ENCODE measurements at places on chromosomes 11 and 22.

DNA sequence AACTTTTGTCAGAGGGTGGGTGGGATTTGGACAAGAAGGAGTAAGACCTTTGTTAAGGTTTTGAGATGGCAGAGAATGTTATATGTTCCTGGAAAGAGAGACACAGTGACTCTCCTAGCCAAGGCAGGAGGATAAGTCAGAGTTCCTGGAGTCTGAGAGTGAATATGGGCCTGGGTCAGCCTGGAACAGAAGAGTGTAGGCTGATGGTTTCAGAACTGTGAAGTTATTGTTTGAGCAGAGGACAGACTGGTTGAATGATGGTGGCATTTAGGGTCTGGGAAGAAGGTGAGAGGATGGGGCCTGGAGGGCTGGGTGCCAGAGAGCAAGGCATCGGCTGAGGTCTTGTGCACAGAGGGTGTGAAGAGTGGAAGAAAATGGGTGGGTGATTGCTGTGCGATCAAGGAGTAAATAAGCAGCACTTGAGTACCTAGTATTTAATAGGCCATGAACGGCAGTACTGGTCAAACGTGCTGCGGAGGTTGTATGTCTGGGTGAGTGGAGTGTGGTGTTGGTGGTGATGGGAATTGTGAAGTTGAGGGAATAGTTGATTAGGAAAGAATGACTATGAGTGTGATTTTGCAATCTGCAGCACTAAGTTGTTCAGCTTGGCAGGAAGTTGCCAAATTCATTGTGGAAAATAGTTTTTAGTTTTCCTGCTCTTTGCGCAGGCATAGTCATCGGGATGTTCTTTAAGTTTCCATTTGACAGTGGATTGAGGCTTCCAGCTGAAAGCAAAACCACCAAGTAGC is 1.8 kb downstream of the PANX1 start:
- no peak for DNase-seq

- DNase-seq, result no peak
These were observed 4.6 kb downstream of the OOSP4A start for GRCh38 chr11:59968395-59968783.

GRCh38 chr11:8597182-8597581 is 3.2 kb upstream of the STK33 start:
- DNase-seq, result no peak

DNA sequence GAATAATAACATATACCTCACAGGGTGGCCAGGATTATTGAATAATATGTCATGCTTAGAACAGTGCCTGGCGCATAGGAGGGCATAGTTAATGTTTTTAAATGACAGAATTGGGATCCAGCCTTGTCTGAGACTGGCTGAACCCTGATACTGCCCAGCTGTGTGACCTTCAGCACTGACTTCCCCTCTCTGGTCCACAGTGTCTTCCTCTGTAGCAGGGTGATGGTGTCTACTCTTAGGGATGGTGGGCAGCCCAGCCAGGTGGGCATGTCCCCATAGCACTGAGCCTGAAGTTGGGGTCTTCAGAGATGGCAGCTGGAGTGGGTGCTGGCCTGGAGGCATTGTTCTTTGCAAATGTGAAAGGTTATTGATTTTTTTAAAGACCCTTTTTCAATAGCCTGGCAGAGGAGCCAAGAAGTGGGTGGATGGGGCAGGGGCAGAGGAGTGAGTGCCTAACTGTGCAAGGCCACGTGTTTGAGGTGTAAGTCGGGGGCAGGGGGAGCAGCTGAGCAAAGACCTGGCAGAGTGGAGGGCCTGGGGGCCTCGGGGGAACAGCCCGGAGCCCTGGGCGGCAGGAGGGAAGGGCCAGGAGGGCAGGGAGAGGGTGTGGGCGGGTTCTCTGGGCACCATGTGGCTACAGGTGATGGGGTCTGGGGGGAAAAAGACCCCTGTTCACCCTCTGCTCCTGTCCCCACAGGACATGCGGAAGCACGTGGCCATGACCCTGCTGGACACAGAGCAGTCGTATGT is 29.8 kb upstream of the RELT start:
- no peak for DNase-seq

- no peak for DNase-seq
These were observed 213.8 kb downstream of the DSCAML1 start for GRCh38 chr11:117583063-117583801.

DNA sequence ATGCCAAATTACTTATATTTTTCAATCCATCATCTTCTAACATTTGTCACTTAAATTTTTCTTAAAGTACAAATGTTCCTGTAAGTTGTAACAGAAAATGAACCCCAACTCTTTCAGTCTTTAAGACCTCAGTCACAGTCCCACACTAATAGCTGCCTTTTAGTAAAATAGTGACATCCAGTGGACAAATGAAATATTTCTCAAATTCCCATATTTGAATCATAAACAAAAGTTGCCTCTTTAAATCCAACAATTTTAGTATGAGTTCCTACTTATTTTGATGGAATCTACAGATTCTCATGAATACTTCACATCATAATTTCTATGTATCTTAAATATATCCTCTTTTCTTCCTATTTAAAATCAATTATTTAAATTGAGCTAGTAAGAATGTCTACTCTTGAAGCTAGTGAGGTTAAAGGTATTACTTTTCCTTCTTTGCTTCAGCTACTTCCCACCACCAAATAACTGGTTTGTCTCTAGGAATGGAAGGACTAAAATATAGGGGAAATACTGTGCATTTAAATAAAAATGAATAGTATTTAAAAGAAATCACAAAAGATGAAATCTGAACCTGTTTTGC is 9.2 kb downstream of the LIN7C start:
- DNase-seq, result no peak

DNA sequence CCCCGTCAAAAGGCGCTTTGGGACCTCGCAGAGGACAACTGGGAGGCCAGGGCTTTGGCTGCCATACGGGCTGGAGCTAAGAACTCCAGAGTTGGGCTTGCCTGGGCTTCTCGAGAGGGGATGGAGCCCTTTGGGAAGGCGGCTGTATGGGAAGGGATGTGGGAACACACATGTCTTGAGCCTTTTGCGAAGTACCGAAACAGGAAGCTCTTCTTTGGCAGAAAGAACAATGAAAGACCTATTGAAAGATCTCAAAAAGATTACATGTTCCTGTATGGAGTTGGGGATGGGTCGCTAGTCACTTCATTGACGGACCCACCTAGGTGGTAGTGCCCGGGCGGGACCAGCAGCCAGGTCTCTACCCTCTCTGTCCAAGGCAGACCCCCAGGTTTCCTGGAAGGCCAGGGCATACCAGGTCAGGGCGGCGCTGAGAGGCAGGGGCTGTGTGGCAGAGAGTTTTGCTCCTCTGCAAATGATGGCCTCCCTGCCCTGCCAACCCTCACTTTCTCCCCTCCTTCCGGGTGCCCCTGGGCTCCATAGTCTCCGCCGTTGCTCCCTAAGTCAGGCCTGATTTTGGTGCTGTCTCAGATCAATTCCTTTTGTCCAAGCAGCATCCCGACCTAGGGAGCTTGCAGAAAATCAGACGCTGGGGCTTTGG is 1.0 kb downstream of the ST14 start:
- DNase-seq, result no peak

GRCh38 chr11:126833065-126833464 is 167.5 kb downstream of the KIRREL3 start:
- no peak for DNase-seq

- DNase-seq, result no peak
These were observed 109.4 kb upstream of the OR4B1 start for GRCh38 chr11:48107188-48107704.

DNA sequence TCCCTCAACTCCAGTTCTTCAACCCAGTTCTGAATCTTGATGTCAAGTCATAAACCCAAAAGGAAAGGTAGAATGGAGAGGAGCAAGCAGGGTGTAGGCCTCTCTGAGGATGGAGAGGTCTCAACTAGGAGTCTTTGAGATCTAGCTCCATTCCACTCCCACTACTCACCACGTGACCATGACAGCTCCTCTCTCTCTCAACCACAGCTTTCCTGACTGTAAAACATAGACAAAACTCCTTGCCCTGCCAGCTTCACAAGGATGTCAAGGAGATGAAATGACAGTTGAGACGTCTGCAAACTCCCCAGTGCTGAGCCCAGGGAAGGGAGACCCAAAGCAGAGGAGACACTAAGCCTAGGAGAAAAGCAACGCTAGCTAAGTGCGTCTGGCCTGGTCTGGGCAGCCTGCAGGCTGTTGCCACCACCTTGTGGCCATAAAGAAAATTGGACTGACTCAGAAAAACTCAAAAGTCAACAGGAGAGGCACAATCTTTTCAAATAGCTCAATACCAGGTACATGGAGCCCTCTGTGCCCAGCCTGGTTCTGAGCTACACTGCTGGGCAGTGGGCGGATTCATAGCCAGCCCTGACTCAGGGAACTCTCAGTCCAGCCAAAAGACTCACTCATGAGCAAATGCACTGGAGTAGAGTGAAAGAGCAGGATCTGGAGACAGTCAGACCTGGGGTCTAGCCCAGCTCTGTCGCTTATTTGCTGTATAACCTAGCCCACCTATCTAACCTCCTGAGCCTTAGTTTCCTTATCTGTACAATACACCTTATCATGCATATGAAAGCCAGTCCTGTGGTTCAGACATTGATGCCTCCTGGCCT is 3.4 kb downstream of the CLPB start:
- DNase-seq, result peak; percentile 55

DNA sequence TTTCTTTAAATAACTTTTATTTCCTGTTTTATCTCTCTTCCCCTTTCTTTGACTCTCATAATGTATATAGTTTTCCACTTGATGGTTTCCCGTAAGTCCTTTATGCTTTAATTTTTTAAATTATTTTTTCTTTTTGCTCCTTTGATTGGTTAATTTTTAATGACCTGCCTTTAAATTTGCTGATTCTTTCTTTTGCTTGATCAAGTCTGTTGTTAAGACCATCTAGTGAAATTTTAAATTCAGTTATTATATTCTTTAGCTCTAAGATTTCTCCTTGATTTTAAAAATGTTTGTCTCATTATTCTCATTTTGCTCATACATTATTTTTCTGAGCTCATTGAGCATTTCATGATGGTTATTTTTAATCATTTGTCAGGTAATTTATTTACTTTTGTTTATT is 718.6 kb downstream of the METTL15 start:
- no peak for DNase-seq

GRCh38 chr11:933142-933851 is 7.6 kb downstream of the AP2A2 start:
- no peak for DNase-seq

- no peak for DNase-seq
These were observed 15.5 kb downstream of the FLI1 start for GRCh38 chr11:128709402-128709801.

GRCh38 chr11:98289617-98290263 is 731.0 kb upstream of the CNTN5 start:
- no peak for DNase-seq

- no peak for DNase-seq
These were observed 18.5 kb downstream of the SLC35F2 start for GRCh38 chr11:107840129-107840484.

DNA sequence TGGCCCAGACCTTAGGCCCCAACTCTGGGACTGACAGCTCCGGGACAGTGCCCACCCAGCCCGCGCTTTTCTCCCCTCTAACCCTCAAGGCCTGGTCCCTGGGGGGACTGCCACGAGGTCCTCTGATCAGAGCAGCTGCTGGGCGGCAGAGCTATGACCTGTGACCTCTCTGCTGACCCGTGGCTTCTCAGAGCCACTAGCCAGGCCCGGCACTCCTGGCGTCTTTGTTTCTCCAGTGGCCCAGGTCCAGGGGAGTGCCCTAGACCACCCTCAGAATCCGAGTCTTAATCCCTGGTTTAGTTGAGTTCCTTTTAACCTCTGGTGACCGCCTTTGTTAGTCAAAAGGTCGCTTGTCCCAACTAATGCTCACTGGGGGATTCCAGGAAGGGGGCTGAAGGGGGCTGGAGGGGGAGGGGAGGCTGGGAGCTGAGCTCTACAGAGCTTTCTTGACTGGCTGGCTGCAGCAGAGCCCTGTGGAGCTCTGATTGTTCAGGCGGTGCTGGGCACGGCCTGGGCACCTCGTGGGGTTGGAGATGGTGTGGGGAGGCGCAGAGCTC is 1.2 kb downstream of the FBLN1 start:
- no peak for DNase-seq

- DNase-seq, result peak; percentile 14
These were observed 1.0 kb downstream of the SUN2 start for GRCh38 chr22:38754751-38755154.

DNA sequence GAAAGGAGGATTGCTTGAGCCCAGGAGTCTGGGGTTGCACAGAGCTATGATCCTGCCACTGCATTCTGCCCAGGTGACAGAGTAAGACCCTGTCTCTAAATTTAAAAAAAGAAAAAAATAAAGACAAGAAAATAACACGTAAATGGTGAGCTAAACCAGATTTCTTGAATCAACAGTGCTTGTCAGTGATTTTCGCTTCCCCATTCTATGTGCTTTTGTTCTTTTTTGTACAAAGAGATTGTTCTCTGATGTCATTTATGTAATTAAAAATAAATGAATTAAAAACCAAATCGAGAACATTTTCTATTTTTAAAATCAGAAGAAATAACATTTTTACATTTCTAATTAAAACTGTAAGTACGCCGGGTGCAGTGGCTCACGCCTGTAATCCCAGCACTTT is 19.8 kb upstream of the SLC29A2 start:
- DNase-seq, result no peak

GRCh38 chr22:48941903-48942575 is 885.6 kb downstream of the BRD1 start:
- no peak for DNase-seq

GRCh38 chr11:440065-441042 is 1.5 kb downstream of the ANO9 start:
- DNase-seq, result no peak

DNA sequence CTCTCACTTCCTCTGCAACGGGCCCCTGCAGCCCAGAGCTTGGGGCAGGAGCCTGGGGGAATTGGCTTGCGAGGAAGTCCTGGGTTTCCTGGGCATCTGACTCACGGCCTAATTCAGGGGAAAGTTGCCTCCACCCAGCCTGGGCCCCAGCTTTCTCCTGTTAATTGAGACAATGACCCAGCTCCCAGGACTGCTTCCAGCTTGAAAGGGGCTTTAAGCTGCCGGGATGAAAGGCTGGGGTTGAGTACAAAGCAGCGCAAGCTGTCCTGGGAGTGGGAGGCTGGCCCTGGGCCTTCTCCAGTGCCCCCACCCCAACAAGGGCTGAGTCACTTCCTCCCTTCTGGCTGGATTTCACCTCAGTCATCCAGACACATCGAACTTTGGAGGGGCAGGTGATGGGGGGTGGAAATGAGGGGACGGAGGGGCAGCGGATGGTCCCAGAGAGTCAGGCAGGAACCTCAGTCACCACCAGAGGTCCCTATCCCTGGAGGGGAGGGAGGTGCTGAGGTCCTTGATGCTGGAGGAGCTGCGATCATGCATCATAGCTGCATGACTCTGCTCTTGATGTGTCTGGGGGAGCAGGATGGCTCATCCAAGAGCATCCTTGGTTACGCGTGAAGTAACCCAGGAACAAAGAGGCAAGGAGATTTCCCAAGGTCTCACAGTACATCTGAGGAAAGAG is 30.1 kb upstream of the OAF start:
- no peak for DNase-seq

GRCh38 chr11:132976115-132976514 is 556.2 kb downstream of the OPCML start:
- DNase-seq, result no peak

DNA sequence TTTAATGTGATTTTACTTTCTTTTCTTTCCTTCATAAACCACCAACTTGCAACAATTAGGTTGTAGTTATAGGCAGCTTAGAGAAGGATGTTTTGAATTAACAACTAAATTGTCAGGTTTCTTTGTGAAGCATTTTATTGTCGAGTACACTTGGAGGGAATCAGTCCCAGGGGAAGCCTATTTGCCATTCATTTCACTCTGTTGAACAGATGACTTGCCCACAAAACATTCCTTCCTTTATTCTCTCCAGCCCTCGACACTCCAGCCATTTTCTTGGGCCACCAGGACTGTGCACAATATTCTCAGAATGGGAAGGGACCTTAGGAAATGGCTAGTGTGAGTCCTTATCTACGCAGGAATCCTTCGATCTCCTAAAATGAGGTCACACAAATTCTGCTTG is 620.6 kb downstream of the SOX6 start:
- no peak for DNase-seq
